ENCODE measurements at places on chromosomes 16 and 17.
A peak's percentile ranks its signal among the peaks of the same experiment; 100 is the strongest.

GRCh38 chr17:72778169-72779151 is 314.0 kb downstream of the SLC39A11 start:
- DNase-seq: no peak

DNA sequence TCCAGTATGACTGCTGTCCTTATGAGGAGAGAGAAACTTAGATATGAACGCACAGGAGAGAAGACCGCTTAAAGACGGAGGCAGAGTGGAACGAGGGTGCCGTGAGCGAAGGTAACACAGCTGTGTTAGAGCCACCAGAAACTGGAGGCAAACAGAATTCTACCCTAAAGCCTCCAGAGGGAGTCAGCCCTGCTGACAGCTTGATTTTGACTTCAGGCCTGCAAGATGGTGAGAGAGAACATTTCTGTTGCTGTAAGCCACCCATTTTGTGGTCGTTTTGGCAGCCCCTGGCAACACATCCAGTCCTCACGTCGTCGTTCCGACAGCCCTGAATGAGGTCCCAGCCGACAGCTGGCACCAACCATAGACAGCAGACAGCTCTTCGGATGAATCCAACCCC is 2.8 kb upstream of the SPATA2L start:
- DNase-seq: no peak

- DNase-seq: no peak
Observed at GRCh38 chr16:12093902-12094301, 117.4 kb downstream of the SNX29 start.

- no peak for DNase-seq
Observed at GRCh38 chr16:85418978-85419491, 194.1 kb upstream of the GSE1 start.

- no peak for DNase-seq
Observed at GRCh38 chr17:79840269-79840988, 1.2 kb upstream of the CBX4 start.

GRCh38 chr17:49552070-49552751 is 23.5 kb upstream of the NXPH3 start:
- no peak for DNase-seq

DNA sequence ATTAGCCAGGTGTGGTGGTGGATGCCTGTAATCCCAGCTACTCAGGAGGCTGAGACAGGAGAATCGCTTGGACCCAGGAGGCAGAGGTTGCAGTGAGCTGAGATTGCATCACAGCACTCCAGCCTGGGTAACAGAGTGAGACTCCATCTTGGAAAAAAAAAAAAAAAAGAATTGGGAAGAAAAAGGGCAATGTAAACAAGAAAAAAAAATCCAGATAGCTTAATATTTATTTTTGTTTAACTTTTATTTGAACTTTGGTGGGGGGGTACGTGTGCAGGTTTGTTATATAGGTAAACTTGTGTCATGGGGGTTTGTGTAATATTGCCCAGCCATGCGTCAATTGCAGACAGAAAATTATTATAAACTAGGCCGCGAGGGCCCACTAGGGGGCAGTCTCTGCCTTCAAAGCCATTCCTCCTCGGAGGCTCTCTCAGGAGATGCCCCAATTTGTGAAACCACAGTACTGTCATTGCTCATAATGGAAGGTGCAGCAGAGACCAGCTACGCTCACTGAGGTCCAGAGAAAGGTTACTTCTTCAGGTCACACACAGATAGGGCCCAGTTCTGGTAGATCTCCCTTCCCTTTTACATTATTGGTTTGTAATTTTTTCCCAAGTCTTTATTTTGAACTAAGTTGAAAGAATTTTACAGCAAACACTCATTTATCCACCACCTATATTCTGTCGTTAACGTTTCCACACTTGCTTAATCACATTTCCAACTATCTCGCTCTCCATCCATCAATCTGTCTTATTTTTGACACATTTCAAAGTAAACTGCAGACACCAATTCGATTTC is 206.2 kb downstream of the PRKCB start:
- DNase-seq: peak; percentile 4

- no peak for DNase-seq
Observed at GRCh38 chr17:15007147-15007553, 258.0 kb downstream of the PMP22 start.

DNA sequence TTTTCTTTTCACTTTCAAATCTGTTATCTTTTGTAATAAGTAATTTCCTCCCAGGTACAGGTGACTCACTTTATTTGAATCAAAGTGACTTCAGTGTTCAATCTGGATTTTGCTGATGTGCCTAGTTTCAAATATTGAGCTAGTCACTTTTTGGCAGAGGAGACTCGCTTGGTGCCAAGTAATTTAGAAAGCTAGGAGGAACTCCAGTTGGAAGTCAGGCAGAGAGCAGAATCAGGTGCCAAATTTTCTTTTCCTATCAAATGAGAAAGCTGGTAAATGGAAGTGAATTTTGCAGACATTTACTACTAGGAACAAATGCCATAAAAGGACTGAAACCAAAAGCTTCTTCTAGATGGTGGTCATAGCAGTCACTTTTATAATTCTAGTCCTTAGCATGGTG is 656.0 kb upstream of the KIF2B start:
- DNase-seq: no peak

- DNase-seq: no peak
Observed at GRCh38 chr16:84929421-84930297, 81.7 kb downstream of the ZDHHC7 start.

- no peak for DNase-seq
Observed at GRCh38 chr17:2700030-2700490, 11.5 kb downstream of the CLUH start.

DNA sequence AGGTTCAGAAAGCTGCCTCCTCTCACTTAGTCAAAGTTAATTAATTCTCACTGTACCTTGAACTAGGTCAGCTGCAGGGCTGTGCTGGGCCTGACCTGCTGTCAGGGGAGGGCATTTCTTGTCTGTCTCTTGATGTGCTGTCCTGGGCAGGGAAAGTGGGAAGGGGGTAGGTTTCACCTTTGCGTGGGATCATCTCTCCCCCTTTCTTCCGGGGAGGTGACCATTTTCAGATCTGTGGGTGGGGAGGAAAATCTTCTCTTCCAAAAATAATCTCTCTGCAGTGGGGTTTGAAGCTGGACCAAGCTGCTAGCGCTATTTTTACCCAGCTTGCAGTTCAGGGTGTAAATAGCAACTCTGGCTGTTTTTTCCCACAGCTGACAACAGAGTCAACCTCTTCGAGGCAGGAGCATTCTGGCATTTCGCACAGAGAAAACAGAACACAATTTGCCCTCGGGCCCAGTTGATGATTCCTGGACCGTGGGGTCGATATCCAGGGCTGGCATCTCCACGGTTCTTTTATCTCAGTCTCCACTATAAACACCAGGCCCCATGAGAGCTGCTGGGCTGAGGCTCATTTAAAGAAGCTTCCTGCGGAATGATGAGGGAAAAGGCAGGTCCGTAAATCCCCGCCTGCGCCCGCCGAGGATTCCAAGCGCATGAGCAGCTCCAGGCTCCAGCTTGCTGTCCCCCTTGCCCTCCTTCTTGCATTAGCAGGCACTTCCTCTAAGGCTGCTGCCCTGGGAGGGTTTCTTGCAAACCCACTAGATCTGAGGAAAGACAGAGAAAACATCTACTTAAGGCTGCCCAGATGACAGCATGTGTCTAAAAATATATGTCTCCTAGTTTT is 93.9 kb downstream of the YPEL2 start:
- no peak for DNase-seq

DNA sequence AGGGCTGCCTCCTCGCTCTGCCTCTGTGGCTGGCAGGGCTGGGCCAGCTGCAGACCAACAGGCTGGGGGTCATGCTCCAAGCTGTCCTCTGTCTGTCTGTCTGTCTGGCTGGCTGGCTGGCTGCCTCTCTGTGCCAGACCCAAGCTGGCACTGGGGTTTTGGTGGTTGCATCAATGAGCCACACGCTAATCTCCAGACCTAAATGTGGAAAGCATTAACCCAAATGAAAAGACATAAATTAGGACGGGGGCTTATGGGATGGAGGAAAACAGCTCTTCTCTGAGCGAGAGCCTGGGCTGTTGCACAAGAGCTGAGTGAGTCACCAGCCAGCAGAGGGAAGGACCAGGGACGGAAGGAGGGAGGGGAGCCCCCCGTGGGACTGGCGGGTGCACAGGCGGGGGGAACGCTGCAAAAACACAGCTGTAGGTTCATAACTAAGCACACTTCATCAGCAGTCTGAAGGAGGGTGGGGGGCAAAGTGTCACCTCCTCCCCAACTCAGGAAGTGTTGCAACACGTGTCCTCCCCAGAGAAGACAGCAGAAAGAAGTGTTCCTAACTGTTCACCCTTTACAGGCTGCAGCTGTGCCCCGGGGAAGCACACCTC is 83.4 kb downstream of the GAS7 start:
- DNase-seq: peak; percentile 98

DNA sequence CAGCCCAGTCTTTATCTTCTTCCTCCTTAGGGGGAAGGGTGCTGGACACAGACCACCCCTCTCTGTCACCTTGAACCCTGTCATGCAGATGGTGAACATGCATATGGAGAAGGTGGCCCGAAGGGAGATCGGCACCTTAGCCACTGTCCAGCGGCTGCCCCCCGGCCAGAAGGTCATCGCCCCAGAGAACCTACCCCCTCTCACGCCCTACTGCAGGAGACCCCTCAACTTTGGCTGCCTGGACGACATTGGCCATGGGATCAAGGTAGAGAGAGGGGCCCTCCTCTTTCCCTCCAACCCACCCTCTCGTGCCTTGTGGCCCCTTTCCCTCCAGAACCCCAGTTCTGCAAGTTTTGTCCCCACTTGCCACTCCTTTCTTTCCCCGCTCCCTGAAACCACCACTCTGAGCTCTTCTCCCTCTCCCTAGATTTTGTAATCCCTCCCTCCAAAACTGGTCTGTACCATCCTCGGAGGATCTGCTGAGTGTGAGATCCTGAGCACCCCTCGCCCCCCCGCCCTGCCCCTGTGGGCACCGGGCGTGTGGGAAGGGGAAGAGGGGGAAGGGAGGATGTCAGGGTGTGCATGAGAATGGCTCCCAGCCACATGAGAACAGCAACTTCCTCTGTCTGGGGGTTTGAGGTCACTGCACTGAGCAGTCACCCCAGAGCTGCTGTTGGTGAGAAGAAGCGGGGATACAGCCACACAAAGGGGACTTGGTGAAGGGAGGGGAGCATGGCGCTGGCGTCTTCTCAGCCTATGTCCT is 7.3 kb downstream of the ABI3 start:
- no peak for DNase-seq

DNA sequence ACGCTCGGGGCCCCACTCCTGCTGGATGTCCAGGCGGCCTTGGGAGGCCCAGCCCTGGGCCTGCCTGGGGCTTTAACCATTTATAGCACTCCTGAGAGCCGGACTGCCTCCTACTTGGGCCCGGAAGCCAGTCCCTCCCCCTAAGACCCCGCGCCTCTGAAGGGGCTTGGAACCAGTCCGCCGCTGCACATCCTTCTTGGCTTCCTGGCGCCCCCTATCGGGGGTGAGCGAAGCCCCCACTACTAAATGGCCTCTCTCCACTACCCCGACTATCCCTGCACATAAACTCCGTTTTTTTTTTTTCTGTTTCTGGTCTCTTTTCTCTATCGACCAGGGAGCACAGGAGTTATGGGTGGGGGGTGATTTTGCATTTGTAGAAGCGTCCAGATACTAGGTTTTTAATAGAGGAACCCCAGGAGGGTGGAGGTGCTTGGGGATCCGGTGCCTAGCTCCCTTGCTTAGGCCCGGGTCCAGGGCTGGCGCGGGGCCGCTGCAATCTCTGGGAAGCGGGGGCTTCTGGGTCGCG is 633 bp upstream of the NOL3 start:
- no peak for DNase-seq

- no peak for DNase-seq
Observed at GRCh38 chr16:85556456-85557082, 56.6 kb upstream of the GSE1 start.

- DNase-seq: no peak
Observed at GRCh38 chr16:61926766-61927165, 109.5 kb downstream of the CDH8 start.

GRCh38 chr16:69522732-69523404 is 42.9 kb upstream of the NFAT5 start:
- no peak for DNase-seq

GRCh38 chr17:80987941-80988461 is 3.6 kb upstream of the CHMP6 start:
- DNase-seq: no peak

GRCh38 chr17:56159826-56160380 is 6.6 kb downstream of the ANKFN1 start:
- DNase-seq: no peak

DNA sequence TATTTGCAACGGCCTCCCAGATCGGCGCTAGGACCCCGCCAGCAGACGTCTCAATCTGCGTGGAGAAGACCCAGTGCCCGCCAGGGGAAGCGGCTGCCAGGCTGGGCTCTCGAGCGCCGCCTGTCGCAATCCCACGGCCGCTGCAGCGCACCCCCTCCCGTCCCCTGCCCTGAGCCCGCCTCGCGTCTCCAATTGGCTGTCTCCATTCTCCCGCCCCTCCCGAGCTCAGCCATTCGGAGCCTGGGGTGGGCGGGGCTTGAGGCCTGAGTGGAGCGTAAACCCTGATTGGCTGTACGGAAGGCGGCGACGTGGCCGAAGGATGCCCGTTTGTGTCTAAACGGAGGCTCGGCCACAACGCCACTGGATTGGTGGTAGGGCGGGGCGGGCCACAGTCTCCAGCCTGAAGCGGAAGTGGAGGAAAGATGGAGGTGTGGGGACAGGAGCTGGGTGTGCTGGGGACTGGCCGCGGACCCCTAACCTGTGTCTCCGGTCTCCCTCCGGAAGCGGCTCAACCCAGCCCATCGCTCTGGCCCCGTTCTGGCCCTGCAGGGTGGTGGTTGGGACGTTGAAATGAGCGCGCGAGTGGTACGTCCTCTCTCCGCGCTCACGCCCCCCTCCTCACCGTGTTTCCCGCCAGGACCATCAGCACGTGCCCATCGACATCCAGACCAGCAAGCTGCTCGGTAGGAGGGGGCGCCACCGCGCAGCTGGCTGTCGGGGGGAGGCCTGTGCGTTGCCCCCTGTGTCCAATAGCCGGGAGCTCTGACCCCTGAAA is at the start of gene CDK5RAP3:
Gene CDK5RAP3, plus strand, starts transcription at position 389 of the 775 bp plus-strand sequence. Its CDS starts 34 bp downstream, at position 423.
- peak; percentile 97 for DNase-seq

DNA sequence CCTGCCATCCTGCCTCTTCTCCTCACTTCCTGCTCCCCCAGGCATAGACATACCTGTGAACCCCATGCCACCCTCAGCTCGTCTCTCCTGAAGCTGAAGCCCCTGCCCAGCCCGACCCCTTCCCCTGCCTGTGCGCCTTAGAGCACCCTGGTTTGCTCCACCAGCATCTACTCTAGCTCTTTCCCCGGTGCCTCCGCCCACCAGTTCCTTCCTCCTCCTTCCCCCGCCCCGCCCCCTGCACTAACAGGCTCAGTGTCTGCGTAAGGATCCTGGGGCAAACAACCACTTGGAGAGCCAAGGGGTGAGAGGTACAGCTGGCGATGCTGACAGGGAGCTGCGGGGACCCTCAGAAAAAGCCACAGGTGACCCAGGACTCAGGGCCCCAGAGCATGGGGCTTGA is 1.9 kb downstream of the GPR142 start:
- DNase-seq: no peak
